ENCODE measurements at places on chromosomes 12 and 14.

- no peak for DNase-seq
Observed at GRCh38 chr12:107178776-107179175, 85.4 kb upstream of the CRY1 start.

GRCh38 chr12:15996254-15996653 lies 85.1 kb downstream of the DERA start:
- peak; percentile 65 for DNase-seq

GRCh38 chr12:25800101-25800500 lies 158.4 kb upstream of the RASSF8 start:
- no peak for DNase-seq

- peak; percentile 56 for DNase-seq
Observed at GRCh38 chr12:71780237-71780822, 25.7 kb downstream of the RAB21 start.

DNA sequence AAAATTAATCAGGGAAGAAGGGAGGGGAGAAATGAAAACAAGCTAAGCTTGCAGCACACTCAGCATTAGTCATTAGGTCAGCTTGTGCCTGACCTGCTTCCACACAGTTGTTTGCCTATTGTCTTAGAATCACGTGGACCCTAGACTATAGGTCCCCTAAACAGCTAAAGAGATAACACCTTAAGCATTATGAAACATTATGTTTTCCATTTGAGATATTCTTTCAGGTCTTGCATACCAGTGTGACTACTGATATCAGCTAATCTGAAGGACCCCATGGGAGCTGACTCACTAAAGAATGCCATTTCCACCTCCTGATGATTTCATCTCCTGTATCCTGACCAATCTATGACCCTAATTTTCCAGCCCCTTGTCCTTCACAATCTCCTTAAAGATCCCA lies 154.1 kb upstream of the FUT8 start:
- DNase-seq, result peak; percentile 70

GRCh38 chr14:73027546-73027945 lies 640 bp upstream of the ZFYVE1 start:
- DNase-seq, result no peak

DNA sequence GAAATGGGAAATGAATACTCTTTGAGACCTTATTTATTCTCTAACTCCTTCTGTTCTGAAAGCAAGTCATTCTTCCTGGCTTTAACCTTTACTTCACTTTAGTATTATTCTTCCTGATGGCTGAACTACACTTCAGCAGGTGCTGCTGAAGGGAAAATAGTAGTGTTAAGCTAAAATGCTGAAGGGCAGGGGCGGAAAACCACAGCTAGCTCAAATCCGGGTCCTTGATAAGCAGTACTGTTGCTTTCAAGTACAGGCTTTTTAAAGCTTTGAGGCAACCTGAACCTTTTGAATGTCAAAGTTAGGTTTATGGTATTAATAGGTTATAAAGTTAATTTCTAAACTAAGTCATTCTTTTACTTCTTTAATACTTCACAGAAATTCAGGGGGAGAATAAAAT lies 10.7 kb downstream of the CCDC196 start:
- DNase-seq, result no peak

All from astrocyte of the hippocampus (primary cell).